ENCODE measurements at places on chromosomes 7 and 10.

GRCh38 chr7:139297795-139298194 lies 43.3 kb upstream of the FMC1 start:
- DNase-seq, result no peak

DNA sequence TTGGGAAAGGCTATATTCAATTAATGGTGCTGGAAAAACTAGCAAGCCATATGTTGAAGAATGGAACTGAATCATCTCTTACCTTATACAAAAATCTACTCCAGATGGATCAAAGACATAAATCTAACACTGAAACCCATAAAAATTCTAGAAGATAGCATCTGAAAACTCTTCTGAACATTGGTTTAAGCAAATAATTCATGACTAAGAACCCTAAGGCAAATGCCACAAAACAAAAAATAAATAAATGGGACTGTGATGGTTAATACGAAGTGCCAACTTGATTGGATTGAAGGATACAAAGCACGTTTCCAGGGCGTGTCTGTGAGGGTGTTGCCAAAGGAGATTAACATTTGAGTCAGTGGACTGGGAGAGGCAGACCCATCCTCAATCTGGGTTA lies 1130.0 kb downstream of the DNAJB9 start:
- DNase-seq, result no peak

DNA sequence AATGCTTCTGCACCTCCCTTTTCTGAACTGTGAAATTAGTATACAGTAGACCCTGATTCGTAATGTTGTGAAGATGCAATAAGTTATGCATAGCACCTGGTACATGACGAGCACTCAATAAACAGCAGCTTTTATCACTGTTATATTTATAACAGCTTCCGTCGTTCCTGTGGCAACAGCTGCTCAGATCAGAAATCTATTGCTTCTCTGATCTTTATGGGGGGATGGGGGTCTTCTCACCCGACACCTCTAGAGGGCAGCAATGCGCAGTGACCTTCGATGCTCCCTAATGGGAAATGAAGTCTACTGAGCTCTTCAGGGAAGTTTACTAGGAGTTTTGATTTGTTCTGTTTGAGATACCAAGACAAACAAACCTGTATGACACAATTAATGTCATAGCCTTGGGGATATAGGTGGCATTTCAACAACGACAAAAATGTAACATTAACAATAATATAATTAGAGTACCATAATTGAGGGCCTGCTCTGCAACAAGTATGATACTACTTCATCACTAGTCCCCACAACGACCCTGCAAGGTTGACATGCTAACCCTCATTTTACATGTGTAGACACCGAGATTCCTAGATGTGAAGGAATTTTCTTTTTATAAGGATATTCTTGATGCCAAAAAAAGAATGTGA lies 289.6 kb downstream of the SFMBT2 start:
- peak; percentile 47 for DNase-seq

- peak; percentile 50 for DNase-seq
Observed at GRCh38 chr10:69439350-69439739, 11.9 kb upstream of the TSPAN15 start.

DNA sequence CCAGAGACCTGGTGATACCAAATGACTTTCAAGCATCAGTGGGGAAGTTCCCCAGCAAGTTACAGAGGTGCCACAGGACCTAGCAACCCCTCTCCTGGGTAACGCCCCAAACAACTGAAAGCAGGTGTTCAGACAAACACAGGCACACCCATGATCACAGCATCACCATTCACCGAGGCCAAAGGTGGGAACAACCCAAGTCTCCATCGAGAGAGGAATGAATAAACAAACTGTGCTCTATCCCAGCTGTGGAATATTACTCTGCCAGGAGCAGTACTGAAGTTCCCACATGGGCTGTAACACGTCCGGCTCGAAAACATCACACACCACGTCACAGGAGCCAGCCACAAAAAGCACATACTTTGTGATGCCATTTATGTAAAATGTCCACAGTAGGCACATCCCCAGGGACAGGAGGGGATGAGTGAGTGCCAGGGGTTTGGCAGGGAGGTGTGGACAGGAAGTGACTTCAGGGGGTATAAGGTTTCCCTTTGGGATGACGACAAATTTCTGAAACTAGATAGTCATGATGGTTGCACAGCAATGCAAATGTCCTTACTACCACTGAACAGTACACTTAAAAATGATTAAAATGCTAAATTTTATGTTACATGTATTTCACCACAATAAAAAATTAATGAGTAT lies 222.8 kb downstream of the TNS3 start:
- no peak for DNase-seq

DNA sequence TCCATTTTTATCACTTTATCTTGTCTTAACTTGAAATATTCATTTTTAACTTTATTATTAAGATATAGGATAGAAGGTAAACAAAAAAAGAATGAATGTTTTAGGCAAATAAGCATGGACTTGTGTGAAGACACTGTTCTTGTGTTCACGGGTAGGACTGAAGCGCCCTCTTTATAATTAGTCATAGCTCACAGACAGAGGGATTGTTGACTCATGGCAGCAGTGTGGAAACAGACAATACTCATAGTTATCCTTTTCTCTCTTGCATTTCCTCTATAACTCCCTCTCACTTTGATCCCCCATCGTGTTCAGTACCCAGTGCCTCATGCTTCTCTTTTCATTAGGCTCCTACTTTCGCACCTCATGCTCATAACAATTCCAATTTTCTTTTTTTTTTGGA lies 731.8 kb downstream of the PHTF2 start:
- DNase-seq, result no peak

GRCh38 chr7:149248777-149249176 lies 9.3 kb downstream of the ZNF212 start:
- no peak for DNase-seq

DNA sequence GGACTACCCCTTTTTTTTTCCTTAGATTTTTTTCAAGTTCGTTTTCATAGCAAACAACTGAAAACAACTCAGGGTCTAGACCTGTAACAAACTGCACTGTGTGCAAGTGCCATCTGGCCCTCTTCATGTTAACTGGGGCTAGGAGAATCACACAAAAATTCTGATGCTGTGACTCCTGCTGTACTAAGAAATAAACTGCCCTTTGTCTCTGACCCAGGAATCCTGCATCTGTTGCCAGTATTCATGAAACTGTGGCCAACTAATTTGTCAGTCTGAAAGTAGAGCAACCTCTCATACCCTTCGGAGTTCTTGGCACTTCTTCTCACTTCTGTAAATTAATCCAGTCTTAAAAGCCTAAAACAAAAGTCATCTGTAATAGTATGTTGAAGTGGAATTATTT lies 218.4 kb upstream of the PCDH15 start:
- DNase-seq, result no peak

- no peak for DNase-seq
Observed at GRCh38 chr7:123570390-123571182, 13.0 kb upstream of the NDUFA5 start.

DNA sequence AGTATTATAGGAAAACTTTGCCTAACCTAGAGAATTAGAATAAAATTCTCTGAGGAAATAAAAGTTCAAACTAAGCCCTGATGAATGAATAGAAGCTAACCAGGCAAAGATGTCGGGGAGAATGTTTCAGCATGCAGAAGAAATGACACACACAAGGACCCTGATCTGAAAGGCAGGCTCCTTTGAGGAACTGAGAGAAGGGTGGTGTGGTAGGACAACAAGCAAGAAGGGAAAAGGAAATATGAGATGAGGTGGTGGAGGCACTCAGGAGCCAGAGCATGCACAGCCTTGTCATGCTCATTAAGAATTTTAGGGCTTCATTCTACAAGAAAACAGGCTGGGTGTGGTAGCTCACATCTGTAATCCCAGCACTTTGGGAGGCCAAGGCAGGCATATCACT lies 90.6 kb downstream of the ARHGAP12 start:
- no peak for DNase-seq

- no peak for DNase-seq
Observed at GRCh38 chr7:132353936-132354335, 222.3 kb downstream of the PLXNA4 start.

- no peak for DNase-seq
Observed at GRCh38 chr10:126290232-126290631, 98.0 kb downstream of the ADAM12 start.

DNA sequence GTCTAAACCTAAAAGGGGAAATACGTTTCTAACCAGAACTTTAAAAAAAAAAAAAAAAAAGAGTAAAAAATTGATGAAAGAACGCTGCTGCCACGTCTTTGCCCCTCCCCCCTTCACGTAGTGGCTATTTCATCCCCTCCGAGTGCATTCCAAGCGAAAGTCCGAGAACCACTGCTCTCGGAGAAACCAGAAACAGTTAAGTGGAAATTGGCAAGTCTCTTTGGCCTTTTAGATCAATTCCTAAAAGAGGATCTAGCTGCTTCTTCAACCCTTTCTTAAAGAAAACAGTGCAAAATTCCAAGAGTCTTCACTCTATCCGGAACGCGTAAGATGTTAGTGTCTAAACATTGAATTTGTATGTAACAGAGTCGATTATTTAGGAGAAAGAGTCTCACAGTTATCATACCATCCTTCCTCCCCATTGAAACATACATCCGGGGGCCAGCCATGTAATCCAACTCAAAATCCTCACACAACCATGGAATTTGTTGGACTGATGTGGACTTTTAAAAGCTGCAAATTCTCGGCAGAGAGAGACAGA lies 1.1 kb downstream of the P4HA1 start:
- no peak for DNase-seq

GRCh38 chr10:1923586-1923985 lies 186.3 kb upstream of the ADARB2 start:
- DNase-seq, result no peak

GRCh38 chr7:121608785-121609184 lies 212.7 kb upstream of the FAM3C start:
- DNase-seq, result peak; percentile 45

DNA sequence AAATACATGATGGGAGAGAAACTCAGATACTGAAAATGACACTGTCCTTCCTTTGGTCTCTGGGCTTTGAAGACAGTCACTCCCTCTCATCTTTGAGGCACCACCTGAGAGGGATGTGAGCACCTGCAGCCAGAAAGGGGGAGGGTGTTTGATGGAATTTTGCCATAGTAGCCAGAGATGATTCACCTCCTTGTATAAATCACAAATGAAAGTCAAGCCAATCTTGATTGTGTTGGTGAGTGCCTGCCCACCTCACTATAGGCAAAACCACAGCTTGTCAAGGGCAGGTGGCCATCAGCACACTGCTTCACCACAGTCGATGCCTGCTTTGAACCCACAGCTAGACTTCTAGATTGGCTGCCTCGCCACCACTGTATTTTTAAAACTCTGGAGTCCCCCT lies 48.2 kb downstream of the PON1 start:
- DNase-seq, result no peak

DNA sequence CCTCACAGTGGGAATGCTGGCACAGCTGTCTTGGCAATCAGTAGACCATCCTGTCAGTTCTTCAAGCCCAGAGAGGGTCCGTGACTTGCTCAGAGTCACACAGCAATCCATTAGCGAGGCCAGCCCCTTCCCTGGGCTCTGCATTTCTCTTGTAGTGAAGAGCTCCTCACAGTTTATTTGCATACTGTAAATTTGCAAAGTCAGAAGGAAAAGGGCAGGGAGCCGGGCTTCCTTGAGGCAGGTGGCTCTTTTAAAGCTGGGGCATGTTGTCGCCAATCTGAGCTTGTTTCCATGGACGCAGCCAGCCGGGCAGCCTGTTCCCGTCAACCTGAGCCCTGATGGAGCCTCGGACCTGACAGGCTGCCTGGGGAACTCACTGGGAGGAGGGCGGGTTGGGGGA lies 123.4 kb downstream of the CUX1 start:
- peak; percentile 55 for DNase-seq

DNA sequence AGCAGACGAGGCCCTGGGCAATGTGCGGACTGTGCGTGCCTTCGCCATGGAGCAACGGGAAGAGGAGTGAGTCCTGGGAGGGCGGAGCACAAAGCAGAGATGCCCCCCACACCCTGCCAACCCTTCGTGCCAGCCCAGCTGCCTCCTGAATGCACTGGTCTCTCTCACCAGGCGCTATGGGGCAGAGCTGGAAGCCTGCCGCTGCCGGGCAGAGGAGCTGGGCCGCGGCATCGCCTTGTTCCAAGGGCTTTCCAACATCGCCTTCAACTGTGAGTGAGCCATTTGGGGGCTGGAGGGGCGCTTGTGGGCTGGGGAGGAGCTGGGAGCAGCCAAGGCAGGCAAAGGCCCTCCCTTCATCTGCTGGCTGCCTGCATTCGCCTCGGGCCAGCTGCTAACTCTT lies 7.7 kb downstream of the ABCB8 start:
- no peak for DNase-seq

- DNase-seq, result no peak
Observed at GRCh38 chr7:112185005-112185834, 21.0 kb downstream of the DOCK4 start.

- DNase-seq, result no peak
Observed at GRCh38 chr7:98054585-98054984, 52.1 kb upstream of the LMTK2 start.

DNA sequence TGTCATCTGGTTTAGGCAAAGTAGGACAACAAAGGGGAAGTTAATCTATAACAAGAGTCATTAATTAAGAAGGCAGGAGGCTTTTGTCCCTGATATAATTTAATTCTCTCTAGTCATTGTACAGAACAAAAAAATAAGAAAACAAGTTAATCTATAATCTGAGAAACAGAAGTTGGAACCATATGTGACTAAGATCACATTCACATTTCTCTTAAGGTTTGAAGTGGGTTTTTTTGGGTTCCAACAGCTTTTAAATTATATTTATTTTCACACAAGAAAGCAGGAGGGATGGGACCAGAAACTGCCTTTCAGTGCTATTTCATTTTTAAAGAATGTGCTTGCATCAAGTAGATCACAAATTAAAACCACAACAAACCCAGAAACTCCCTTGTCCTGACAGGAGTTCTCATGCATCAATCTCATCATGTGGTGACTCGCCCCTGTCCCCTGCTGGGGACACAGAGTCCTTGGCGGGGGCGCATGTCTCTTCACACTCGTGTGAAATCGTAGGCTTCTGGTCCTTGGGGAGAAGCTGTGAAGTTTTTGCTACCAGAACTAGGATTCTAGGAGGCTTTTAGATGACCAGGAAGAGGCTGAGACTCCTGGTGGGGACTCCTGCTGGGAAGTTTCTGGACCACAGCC lies 10.1 kb upstream of the OPN4 start:
- peak; percentile 15 for DNase-seq

DNA sequence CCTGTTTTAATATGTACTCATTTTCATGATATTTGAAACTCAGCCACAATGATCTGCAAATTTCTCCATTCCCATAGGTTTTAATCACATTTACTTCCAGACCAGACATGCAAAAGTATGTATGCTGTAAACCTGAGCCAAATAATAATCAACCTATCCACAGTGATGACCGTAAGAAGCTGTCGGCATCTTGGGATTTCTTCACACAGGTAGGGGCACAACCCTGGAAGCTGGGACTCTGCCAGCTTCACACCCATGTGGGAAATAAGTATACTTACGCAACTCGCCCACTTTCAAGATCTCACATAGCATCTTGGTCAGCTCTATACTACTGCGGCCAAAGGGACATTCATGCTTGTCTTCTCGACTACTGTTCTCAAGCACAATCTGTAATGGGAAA lies 352.3 kb downstream of the ELMO1 start:
- DNase-seq, result no peak

GRCh38 chr7:141975806-141976523 lies 2.4 kb upstream of the TAS2R38 start:
- peak; percentile 88 for DNase-seq

Measured in D341Med (cell line).